ENCODE measurements at places on chromosomes 1 and 21. TPM values are rescaled to one million over a fixed set of nuclear protein-coding genes. Genes with fewer than 3 reads are reported as not detected.

Gene KCNE2
- not detected for total RNA-seq

GRCh38 chr1:50970931-50971582, 1.0 kb downstream of the CDKN2C start:
- no peak for DNase-seq

GRCh38 chr1:236484310-236484971, 39.3 kb upstream of the LGALS8 start:
- no peak for DNase-seq

GRCh38 chr1:193448682-193449461, 262.5 kb upstream of the B3GALT2 start:
- DNase-seq, result peak; percentile 41

- no peak for DNase-seq
These were observed 221.9 kb downstream of the TNR start for GRCh38 chr1:175521249-175522040.

All from CD4-positive, alpha-beta memory T cell (primary cell).